ENCODE measurements at places on chromosomes 12 and 14.

GRCh38 chr14:62409626-62410300, 635.5 kb downstream of the KCNH5 start:
- DNase-seq: no peak

DNA sequence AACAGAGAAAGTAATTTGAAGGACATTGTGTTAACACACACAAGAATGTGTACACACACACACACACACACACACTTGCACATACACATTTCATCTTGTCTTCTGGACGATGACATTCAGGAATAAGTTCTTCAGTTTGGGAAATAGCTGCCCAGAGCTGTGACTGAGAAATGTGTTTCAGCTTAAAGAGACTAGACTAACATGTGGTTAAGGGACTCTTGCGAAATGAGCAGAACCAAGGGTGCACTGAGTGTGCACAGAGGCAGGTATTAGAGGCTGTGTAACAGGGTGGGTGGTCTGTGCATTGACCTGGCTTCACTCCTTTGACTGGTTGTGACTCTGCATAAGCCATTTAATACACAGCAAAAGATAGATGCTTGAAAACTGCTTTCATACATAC, 29.4 kb upstream of the KCNA5 start:
- no peak for DNase-seq

GRCh38 chr14:63026491-63026890, 18.8 kb downstream of the KCNH5 start:
- DNase-seq: no peak

DNA sequence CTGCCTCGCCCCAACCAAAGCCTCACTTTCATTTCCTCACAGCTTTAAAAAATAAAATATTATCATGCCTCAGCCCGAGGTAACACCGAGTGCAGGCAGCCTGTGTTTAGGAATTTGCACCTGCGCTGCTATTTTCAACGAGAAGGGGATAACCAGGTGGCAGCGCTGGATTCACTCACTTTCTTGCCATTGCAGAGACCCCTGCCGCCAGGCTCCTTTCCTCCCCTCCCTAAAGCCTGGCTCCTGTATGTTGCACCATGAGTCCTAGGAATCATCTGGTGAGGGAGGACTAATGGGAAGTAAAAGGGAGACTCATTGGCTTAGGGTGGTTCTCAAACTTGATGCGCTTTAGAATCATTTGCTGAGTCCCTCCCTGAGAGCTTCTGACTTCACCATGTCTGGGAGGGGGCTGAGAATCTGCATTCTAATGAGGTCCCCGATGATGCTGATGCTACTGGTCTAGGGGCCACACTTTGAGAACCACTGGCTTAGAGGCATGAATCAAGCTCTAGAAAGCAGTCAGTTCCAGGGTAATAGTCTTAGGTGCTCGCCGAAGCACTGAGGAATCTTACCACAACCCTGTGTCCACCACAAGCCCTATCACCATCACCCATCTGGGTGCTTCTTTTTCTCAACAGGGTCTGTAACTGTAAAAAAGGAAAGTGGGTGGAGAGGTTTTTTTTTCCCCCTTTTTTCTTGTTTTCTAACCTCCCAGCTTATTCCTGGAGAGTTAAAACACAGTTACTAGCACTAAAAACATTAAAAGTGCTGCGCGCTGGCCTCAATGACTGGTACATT, 83.8 kb downstream of the SLC38A1 start:
- no peak for DNase-seq

GRCh38 chr12:131003716-131004045, 50.0 kb downstream of the ADGRD1 start:
- DNase-seq: no peak

DNA sequence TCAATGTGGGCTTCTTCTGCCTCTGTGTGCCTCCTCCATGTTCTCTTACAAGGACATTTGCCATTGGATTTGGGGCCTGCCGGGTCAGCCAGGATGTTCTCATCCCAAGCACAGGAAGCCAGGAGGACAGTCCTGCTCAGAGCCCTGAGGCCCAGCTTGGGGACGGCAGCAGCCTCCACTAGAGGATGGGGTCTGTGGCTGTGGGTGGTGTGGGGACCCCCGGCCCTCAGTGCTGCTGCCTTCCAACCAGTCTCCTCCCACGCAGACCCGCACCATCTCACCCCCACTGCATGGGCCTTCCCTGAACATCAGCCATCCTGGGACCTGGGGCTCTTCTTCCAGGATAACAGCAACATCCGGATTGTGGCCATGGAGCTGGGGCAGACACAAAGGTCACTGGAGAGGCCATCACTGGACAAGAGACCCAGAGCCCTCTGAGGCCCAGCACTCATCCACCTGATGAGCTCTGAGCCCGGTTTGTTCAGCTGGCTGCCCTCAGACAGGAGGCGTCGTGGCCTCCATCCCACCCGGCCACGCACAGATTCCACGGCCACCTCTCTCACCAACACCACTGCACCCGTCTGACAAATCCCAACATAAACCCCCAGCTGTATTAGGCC, 56.5 kb upstream of the C14orf180 start:
- DNase-seq: no peak

DNA sequence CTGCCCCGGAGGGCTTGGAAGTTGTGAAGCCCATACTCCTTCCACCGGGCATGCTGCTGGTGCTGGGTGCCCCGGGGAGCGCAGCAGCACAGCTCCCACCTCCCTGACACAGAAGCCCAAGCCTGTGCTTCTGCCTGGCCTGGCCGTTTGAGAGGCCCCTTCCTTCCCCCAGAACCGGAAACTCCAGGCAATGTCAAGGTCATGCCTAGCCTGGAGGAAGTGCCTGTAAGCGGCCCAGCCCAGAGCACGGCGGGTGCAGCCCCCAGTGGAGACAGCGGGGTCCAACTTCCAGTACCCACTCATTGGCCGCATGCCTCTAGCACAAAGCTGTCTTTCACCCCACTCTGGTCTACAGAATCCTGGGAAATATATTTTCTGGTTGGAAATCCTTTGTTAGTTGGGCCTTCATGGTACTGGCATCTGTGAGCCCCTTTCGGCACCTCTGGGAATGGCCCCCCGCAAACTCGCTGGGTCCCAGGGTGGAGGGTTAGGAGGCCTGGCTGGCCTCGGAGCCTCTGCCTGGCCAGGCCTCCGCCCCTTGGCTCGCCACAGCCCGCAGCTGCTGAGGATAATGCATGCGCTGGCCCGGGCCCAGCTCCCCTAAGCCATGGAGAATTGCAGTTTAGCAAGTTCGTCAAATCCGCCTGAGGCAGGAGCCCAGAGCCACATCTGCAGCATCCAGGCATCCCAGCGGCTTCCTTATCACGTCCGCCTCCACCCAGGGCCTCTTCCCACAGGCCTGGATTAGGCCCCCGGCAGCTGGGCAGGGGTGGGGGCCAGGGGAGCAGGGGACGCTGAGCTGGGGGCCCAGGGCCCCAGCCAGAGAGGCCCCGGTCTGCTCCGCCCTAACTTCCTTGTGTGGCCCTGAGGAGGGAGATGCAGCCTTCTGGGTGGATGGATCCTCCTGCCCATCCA, 48.9 kb upstream of the DLK1 start:
- DNase-seq: no peak

DNA sequence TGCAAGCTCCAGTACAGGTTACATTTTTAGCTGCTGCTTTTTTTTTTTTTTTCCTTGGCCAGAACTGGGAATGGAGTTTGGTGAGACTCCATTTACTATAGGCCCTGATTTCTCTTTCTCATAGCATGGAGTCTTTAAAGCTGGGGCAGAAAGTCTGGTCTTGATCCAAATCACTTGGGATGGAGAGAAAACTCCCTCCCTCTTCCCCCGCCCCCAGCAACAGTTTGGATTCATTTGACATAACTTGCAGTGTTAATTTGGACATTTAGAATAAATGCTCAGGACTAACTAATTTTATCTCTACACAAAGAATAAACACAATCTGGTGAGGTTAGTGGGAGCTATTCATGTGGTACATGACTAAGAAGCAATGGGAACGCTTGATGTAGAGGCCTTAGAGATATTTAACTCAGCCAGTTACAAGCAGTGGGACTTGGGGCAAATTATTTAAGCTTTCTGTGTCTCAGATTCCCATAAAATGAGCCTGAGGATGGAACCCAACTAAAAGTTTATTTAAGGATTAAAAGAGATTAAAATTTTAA, 107.3 kb upstream of the ARHGAP5 start:
- no peak for DNase-seq

DNA sequence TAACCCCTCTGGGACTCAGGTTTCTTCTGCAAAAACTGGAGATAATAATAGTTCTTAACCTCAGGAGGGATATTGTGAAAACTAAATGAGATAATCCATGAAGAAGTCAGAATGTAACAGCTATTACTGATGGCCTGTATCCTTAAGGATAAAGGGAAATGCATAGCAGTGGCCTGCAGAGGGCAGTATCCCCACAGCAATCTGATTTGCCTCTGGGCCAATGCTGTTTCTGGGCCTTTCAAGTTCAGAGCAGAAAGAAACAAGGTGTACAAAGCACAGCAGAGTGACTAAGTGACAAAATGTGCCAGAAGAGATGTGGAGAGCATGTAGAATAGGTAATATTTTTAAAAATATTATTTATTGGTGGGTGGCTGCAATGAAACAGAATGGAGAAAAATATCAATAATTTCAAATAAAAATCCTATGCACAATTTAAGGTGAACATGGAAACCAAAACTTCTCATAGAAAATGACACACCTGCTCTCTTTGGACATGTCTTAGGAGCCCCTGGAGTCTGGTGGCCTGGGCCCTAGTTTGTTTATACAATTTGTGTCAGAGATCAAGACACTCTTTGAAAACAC, 90.3 kb downstream of the C12orf75 start:
- DNase-seq: peak; percentile 17

Measured in activated T-helper 1 cell treated with Interleukin-2 at 50 U/mL for 16 hours (primary cell).